ENCODE measurements at places on chromosomes 6 and 20.

DNA sequence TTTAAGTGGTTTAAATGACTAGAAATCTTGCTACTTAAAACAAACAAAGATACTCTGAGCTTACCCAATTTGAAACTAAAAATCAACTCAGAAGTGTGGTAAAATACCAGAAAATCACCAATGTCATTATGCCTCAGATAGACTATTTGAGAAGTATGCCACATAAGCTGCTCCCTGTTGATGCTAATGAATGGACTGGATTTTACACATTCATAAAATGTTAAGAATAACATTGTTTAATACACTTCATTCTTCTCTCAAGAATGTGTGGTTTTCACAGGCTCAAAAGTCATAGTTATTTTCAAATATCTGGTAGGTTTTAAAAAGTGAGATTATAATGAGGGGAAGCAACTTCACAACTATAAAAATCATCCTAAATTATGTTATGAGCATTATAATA is 170.6 kb downstream of the TASP1 start:
- no peaks in the 10 kb centered on the region for H3K27me3 ChIP-seq
- DNase-seq: no peak
- no peaks in the 10 kb centered on the region for H3K4me1 ChIP-seq

- H3K27me3 ChIP-seq: no peaks in the 10 kb centered on the region
- DNase-seq: no peak
- peak overlapping the region; percentile 99 for H3K4me3 ChIP-seq
Observed at GRCh38 chr20:48919882-48920526, 1.5 kb upstream of the ARFGEF2 start.

DNA sequence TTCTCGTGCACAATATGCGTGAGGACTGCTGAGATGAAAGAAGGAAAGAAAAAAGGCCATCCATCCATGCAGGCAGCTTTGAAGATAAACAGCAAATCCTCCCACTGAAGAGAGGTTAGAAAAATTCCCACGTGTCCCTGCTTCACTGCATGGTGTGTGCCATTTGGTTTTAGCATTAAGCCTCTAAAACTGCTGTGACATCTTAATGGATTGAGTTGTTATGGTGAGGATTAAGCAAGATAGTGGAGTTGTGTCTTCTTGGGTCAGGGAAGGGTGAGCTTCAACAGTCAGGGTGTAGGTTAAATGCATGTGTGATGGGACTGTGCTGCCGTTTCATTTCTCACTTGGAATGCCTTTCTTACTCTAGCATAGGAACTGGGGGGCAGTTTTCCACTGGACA is 50.5 kb downstream of the ZNF831 start:
- H3K27ac ChIP-seq: no peak overlapping the region
- no peak for DNase-seq

GRCh38 chr20:58019850-58020625 is 208.4 kb downstream of the ANKRD60 start:
- H3K27me3 ChIP-seq: peaks cover 26% of the 10 kb centered on the region
- no peak for DNase-seq
- H3K27ac ChIP-seq: no peak overlapping the region
- peaks cover 15% of the 10 kb centered on the region for H3K4me1 ChIP-seq
- no peak overlapping the region for H3K4me3 ChIP-seq
- no peaks in the 10 kb centered on the region for H3K36me3 ChIP-seq

GRCh38 chr6:87661016-87661415 is 41.0 kb downstream of the AKIRIN2 start:
- peaks cover 30% of the 10 kb centered on the region for H3K36me3 ChIP-seq
- H3K4me1 ChIP-seq: peaks cover 10% of the 10 kb centered on the region
- no peak overlapping the region for H3K4me3 ChIP-seq
- H3K27me3 ChIP-seq: no peaks in the 10 kb centered on the region
- DNase-seq: no peak

DNA sequence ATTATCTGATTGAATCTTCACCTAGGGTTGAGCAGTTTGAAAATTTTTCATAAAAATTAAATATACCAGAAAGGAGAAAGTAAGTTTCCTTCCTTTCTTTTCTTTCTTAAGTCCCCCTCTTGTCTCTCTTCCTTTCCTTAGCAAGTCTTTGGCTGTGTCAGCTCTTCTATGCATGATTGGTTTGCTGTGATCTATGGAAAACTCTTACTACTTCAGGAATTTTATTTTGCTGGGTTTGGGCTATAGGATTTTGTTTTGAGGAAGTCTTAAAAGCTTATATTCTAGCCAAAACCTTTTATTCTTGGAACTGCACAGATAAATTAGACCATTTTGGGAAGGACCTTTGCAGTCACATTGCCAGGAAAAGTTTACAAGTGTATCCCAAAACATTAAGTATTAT is 173.4 kb upstream of the CITED2 start:
- no peak overlapping the region for H3K4me3 ChIP-seq
- no peaks in the 10 kb centered on the region for H3K27me3 ChIP-seq
- H3K4me1 ChIP-seq: no peaks in the 10 kb centered on the region

DNA sequence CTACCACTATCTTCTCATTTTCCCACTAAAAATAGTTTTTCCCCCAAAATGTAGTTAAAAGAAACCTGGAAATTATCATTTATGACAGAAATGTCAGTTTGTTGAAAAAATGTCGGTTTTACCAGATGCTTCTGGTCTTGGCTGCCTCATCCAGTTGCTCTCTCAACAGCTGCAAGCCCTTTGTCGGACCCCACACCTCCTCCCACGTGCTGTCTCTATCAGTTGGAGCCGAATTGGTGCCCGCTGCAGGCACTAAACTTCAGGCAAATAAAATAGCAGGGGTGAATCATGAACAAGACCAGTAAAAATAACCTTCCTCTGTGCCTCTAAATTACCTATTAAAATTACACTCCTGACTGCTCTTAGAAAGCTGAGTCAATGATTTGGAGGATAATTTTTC is 129.5 kb upstream of the CEP162 start:
- H3K4me3 ChIP-seq: no peak overlapping the region
- no peak for DNase-seq
- H3K27me3 ChIP-seq: no peaks in the 10 kb centered on the region
- no peaks in the 10 kb centered on the region for H3K4me1 ChIP-seq

DNA sequence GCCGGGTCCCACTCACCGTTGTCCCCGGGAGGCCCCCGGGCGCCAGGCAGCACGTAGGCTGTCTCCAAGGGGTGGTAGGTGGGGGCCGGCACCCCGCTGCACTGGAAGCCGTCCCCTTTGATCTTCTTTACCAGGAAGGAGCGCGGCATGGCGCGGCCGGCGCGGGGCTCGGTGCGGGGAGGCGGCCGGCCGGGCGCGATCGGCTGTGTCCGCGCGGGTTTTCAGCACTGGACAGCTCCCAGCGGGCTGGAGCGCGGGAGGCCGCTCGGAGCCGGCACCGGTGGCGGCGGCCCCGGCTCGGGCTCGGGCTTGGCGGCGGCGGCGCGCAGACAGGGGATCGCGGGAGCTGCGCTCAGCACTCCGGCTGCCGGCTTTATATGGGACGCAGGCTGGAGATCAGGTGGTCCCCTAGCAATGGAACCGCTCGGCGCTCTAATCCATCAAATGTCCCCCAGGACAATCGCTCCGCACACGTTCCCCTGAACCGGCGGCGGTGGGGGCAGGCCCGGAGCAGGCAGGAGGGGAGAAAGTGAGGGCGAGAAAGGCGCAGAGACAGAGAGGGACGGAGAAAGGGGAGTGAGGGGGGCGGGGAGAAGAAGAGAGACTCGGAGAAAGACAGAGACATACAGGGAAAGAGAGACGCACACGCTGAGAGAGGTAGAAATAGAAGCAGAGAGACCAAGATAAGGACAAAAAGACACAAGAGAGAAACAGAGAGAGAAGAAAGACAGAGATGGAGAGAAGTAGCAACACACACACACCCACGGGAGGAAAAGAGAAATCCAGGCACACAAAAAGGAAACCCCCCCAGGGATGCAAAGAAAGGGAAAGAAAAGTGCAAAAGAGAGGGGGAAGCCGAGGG is at the start of gene SCRT2:
TSS of gene SCRT2 (minus strand) at position 350 of the 862 bp plus-strand sequence. CDS start at position 149, 201 bp downstream.
- no peak within 1 kb of the TSS for H3K27ac ChIP-seq
- peaks cover 77% of the 10 kb centered on the region for H3K27me3 ChIP-seq
- DNase-seq: peak; percentile 68
- H3K4me1 ChIP-seq: peaks cover 9% of the 10 kb centered on the region

DNA sequence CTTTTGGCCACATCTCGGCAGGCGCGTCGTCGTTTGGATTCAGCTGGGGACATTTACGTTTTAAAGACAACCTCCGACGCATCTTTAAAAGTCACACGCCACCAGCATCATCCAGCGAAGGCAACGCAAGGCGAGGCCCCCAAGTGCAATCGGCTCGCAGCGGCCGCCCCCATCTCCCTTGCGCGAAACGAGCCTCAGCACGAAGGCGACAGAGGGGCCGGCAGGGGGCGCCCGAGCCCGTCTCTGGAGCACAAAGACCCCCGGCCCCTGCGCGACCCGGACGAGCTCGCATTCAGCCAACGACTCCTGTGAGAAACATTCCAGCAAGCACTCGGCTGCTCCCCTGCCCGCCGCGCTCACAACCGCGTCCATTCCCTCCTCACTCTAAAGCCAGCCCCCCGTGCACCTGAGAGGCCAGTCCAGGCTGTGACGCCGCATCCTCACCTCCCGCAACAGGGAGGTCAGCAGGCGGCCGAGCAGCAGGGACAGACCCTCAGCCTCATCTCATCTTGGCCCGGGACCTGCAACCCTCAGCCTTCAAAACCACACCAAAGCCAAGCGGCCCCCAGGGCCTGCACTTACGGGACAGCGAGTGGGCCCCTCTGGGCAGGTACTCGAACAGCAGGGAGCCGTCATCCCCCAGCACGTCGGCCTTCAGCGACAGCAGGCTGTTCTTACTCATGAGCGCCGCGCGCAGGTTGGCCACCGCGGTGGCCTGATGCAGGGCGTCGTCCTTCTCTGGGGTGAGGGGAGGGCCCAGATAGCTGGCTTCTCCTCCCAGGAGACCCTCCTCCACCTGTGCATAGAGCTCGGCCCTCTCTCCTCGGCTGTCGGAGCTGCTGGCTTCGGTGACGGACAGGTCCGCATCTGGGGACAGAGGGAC is 35.8 kb downstream of the SLC2A4RG start:
- DNase-seq: peak; percentile 45
- H3K4me1 ChIP-seq: peaks cover 2% of the 10 kb centered on the region
- H3K27ac ChIP-seq: no peak overlapping the region
- H3K4me3 ChIP-seq: no peak overlapping the region
- H3K36me3 ChIP-seq: no peaks in the 10 kb centered on the region

- H3K36me3 ChIP-seq: no peaks in the 10 kb centered on the region
- DNase-seq: no peak
- no peak overlapping the region for H3K4me3 ChIP-seq
- H3K4me1 ChIP-seq: no peaks in the 10 kb centered on the region
- no peak overlapping the region for H3K27ac ChIP-seq
Observed at GRCh38 chr6:128414943-128415342, 105.5 kb downstream of the PTPRK start.

DNA sequence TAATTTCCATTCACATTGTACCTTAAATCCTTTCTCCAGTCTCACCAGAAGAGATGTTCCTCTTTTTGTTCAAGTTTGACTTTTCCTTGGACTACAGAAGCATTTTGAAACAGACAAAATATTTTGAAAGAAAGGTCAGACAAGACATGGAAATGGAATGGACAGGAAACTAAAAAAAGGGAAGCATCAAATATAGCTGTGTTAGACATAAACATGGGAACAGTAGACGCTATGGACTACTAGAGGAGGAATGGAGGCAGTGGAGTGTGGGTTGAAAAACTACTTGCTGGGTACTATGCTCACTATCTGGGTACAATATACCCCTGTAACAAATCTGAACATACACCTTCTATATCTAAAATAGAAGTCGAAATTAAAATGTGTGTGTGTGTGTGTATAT is 4.1 kb upstream of the FAM135A start:
- H3K27me3 ChIP-seq: peaks cover 5% of the 10 kb centered on the region
- peaks cover 2% of the 10 kb centered on the region for H3K36me3 ChIP-seq
- no peak overlapping the region for H3K4me3 ChIP-seq
- DNase-seq: no peak
- H3K4me1 ChIP-seq: peaks cover 20% of the 10 kb centered on the region

DNA sequence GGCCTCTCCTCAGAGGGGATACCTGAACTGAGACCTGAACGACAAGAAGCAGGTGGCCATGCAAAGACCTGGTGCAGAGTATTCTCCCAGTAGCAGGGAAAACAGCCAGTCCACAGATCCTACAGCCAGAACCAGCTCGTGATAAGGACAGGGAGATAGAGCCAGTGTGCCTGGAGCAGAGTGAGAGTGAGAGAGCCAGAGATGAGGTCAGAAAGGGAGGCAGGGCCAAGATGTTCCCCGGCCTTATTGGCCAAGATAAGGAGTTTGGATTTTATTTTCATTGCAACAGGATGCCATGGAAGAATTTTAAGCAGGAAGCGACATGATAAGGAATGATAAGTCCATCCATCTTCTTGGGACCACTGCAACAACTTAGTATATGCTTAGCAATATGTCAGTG is 111.8 kb downstream of the UBE3D start:
- peaks cover 47% of the 10 kb centered on the region for H3K36me3 ChIP-seq
- H3K27ac ChIP-seq: no peak overlapping the region
- no peak overlapping the region for H3K4me3 ChIP-seq
- no peak for DNase-seq
- H3K27me3 ChIP-seq: no peaks in the 10 kb centered on the region

DNA sequence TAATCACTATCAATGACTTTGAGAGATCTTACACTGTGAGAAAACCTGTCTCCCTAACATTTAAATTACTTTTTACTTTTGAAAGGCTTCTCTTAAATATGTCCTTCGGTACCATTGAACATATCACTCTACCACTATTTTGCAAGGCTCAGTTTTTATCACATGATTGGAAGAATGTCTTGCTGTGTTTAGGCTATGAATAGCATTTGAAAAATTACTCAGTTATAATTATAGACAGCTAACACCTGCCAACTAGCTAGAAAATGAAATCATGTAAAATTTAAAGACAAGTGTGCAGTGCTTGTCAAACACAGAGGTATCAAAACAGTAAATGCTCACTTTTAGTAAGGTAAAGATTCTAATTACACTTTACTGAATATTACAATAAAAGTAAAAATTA is 11.0 kb downstream of the SESN1 start:
- no peak overlapping the region for H3K27ac ChIP-seq
- DNase-seq: no peak
- H3K27me3 ChIP-seq: no peaks in the 10 kb centered on the region
- peaks cover 13% of the 10 kb centered on the region for H3K4me1 ChIP-seq
- H3K4me3 ChIP-seq: no peak overlapping the region
- H3K36me3 ChIP-seq: no peaks in the 10 kb centered on the region

GRCh38 chr20:11755071-11755841 is 162.4 kb upstream of the BTBD3 start:
- DNase-seq: no peak
- no peaks in the 10 kb centered on the region for H3K27me3 ChIP-seq

GRCh38 chr6:153032255-153032882 is 29.9 kb upstream of the MTRF1L start:
- peaks cover 3% of the 10 kb centered on the region for H3K27me3 ChIP-seq
- no peaks in the 10 kb centered on the region for H3K36me3 ChIP-seq
- no peak overlapping the region for H3K4me3 ChIP-seq

- DNase-seq: no peak
- H3K27me3 ChIP-seq: no peaks in the 10 kb centered on the region
- peaks cover 40% of the 10 kb centered on the region for H3K4me1 ChIP-seq
- peaks cover 2% of the 10 kb centered on the region for H3K36me3 ChIP-seq
- H3K27ac ChIP-seq: peak overlapping the region; percentile 54
Observed at GRCh38 chr20:53608071-53608455, 14.4 kb upstream of the ZNF217 start.
